ENCODE measurements at places on chromosomes 16 and 17.

GRCh38 chr16:49459953-49460735, 86.5 kb downstream of the C16orf78 start:
- DNase-seq = no peak

DNA sequence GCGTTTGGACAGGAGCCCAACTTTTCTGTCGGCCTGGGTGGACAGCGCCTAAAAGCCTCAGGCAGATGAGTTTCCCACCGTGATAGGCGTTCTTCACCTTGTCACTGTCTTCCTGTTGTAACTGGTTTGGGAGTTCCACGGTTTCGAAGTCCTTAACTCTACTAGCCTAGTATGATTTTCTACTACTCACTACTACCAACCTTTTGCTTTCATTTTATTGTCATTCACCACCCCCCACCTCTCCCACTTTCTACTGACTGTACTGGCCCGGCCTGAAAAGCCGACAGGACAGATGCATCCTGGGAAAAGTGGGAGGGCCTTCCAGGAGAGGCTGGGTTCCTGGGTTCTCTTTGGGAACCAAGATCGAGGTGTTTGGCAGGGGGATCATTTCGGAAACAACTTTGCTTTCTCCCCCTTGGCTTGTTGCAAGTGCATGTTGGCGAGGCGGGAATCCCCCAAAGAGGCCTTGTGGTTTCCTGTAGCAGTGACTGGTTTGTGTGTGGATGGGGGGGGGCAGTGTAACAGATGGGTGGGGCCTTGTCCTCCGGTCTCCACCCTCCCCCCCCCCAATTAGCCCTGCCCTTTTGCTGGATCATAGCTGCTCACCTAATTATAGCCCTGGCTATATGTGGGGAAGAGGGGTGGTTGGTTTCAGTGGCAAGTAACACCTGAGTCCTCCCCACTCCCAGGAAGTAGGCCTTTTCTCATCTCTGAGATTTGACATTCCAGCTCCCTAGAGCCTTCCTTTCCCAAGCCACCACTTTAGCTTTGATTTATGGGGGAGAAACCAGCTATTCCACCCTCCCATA, 1.4 kb downstream of the EIF5A start:
- DNase-seq = peak; percentile 89

GRCh38 chr17:56867948-56868376, 34.0 kb downstream of the DGKE start:
- no peak for DNase-seq

GRCh38 chr17:17416400-17417360, 60.1 kb upstream of the MED9 start:
- no peak for DNase-seq

DNA sequence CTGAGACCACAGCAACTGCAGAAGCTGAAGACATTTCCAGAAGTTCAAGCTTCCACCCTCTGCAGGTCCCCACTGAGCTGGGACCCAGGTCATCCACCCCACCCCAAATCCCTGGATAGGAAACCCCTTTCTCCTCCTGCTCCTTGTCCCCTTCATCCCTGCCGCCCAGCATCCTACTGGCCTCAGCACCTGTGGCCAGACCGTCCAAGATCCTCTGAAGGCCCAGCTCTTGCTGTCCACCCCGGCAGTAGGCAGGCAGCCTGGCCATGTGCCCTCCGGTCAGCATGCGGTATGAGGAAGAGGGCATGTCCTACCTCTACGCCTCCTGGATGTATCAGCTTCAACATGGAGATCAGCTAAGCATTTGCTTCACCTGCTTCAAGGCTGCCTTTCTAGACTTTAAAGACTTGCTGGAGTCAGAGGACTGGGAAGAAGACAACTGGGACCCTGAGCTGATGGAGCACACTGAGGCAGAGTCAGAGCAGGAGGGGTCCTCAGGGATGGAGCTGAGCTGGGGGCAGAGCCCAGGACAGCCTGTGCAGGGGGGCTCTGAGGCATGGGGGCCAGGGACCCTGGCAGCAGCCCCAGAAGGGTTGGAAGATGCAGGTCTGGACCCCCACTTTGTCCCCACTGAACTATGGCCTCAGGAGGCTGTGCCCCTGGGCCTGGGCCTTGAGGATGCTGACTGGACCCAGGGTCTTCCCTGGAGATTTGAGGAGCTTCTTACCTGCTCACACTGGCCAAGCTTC, 3.0 kb downstream of the TEX19 start:
- no peak for DNase-seq

- no peak for DNase-seq
Observed at GRCh38 chr17:72530454-72530853, 409.6 kb downstream of the SOX9 start.

- DNase-seq = no peak
Observed at GRCh38 chr16:19857593-19858339, 26.9 kb downstream of the GPRC5B start.

DNA sequence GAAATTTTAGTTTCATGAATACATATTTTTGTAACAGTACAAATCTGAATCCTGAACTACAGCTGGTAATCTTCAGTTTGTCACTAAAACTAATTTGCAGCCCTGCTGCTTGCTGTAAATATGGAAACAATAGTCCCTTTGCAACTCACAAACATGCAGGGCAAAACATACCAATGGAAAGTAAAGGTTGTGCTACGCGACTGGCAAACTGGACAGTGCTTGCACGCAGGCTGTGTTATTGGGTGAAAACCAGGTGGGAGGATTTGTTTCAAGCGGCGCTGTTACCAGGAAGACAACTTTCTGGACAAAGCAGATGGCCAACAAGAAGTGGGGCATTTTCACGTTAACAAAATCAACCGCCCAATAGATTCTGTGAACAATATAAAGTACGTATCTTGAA, 93.5 kb downstream of the CDYL2 start:
- DNase-seq = no peak

DNA sequence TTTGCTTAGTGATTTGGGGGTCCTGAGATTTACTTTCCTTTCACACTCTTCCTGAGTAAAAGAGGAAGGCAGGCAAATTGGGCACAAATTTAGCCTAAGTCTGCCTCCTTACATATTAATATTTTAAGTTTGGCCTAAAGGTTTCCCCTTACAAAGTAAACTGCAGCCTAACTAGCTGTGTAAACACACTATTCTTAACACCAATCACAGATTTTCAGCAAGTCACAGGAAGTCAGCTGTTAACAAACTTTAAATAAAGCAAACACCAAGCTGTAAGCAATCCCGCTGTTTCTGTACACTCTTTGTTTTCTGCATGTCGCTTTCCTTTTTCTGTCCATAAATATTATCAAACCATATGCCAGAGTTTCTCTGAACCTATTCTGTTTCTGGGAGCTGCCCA, 45.1 kb upstream of the ABCC11 start:
- no peak for DNase-seq

GRCh38 chr17:28662527-28662829, 473 bp downstream of the SUPT6H start:
- DNase-seq = no peak

GRCh38 chr16:64121473-64121872, 1000.4 kb downstream of the CDH11 start:
- DNase-seq = no peak

DNA sequence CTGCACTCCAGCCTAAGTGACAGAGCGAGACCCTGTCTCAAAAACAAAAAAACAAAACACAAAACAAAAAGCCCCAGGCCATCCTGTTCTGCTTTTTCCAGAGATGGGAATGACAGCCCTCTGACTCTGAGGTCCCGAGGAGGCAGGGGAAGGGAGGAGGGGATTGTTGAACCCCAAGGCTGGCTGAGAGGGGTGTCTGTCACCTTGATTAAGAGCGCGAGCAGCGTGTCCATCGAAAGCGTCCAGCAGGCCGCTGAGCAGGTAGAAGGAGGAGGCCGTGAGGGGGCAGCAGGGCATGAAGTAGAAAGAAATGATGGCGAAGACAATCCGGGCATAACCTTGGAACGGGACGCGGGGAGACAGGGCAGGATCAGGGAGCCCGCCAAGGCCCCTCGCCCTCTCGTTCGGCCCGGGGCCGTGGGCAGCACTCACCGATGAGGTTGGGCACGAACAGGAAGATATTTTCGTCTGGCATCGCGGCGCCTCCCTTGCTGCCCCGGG, 593 bp downstream of the CDIPT start:
- peak; percentile 41 for DNase-seq

- no peak for DNase-seq
Observed at GRCh38 chr16:1740781-1741490, 30.4 kb downstream of the NME3 start.
